Activated naive CD4-positive, alpha-beta T cell treated with anti-CD3 and anti-CD28 coated beads for 36 hours (primary cell): ENCODE measurements at places on chromosomes 3 and 15. TPM values are rescaled to one million over a fixed set of nuclear protein-coding genes. Genes with fewer than 3 reads are reported as not detected.

GRCh38 chr3:116238846-116239565 lies 206.3 kb downstream of the LSAMP start:
- no peaks in the 10 kb centered on the region for H3K36me3 ChIP-seq
- DNase-seq: no peak
- H3K4me3 ChIP-seq: no peak overlapping the region

GRCh38 chr3:525415-525814 lies 328.9 kb downstream of the CHL1 start:
- H3K36me3 ChIP-seq: no peaks in the 10 kb centered on the region
- H3K27me3 ChIP-seq: no peaks in the 10 kb centered on the region
- H3K4me1 ChIP-seq: no peaks in the 10 kb centered on the region
- H3K4me3 ChIP-seq: no peak overlapping the region
- no peak for DNase-seq
- no peak overlapping the region for H3K27ac ChIP-seq

DNA sequence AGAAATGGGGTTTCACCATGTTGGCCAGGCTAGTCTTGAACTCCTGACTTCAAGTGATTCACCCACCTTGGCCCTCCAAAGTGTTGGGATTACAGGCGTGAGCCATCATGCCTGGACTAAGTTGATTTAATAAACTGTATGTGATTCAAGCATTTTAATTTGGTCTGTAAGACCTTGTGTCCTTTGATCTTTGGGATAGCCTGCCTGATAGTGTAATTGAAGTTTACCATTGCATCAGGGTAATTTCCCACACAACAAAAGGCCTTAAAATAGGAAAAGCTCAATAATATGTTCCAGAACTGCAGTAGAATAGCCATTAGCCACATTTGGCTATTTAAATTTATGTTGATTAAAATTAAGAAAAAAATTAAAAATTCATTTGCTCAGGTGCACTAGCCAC lies 25.2 kb upstream of the DENND6A start:
- no peaks in the 10 kb centered on the region for H3K4me1 ChIP-seq
- no peaks in the 10 kb centered on the region for H3K27me3 ChIP-seq
- H3K4me3 ChIP-seq: no peak overlapping the region
- no peak overlapping the region for H3K27ac ChIP-seq
- no peaks in the 10 kb centered on the region for H3K36me3 ChIP-seq

GRCh38 chr15:63244399-63244798 lies 33.0 kb upstream of the APH1B start:
- peaks cover 42% of the 10 kb centered on the region for H3K36me3 ChIP-seq
- H3K4me1 ChIP-seq: peaks cover 59% of the 10 kb centered on the region
- peak overlapping the region; percentile 71 for H3K27ac ChIP-seq
- no peak for DNase-seq

GRCh38 chr15:66912001-66912400 lies 153.4 kb upstream of the SMAD3 start:
- peaks cover 2% of the 10 kb centered on the region for H3K27me3 ChIP-seq
- H3K27ac ChIP-seq: no peak overlapping the region
- H3K4me3 ChIP-seq: no peak overlapping the region
- H3K36me3 ChIP-seq: peaks cover 2% of the 10 kb centered on the region
- peak; percentile 48 for DNase-seq
- peaks cover 16% of the 10 kb centered on the region for H3K4me1 ChIP-seq

DNA sequence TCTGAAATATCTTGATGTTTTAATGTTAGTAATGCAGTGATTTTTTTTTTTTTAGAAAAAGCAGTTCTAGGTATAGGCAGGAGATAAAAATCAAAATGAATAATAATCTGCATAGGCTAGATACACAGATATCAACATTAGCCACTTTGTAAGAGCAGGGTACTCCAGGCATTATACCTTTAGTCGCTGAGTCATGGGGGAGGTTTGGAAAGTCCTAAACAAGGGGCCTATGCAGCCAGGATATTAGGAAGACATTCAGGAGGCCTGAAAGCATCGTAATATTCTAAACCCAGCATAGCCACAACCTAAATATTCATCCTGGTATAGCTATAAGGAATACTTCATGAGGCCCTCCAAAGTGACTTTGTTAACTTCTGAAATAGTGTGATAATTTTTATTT lies 258.1 kb upstream of the NECTIN3 start:
- H3K4me3 ChIP-seq: no peak overlapping the region
- no peaks in the 10 kb centered on the region for H3K36me3 ChIP-seq
- H3K4me1 ChIP-seq: peaks cover 3% of the 10 kb centered on the region
- H3K27me3 ChIP-seq: peaks cover 18% of the 10 kb centered on the region
- no peak overlapping the region for H3K27ac ChIP-seq

- no peaks in the 10 kb centered on the region for H3K36me3 ChIP-seq
- no peak for DNase-seq
- no peaks in the 10 kb centered on the region for H3K27me3 ChIP-seq
- no peak overlapping the region for H3K27ac ChIP-seq
Observed at GRCh38 chr3:76479161-76479650, 560.7 kb upstream of the ROBO2 start.

DNA sequence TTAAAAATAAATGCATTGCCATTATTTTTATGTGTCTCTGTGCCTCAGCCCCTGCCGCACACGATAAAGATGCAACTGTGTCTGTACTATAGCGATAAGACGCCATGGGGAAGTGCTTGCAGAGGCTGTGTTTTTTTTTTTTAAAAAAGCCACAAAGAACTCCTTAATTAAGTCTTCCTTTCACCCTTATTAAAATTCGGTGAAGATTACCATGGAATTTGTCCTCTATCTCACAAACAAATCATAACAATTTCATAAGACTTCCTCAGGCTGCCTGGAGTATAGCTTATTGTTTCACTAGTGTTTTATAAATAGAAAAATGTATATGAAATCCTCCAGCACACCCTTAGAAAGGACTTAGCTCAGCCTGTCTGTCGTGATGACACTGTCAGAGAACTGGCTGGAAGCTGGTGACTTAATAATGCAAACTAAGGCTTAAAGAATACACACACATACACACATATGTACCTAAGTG lies 374.8 kb upstream of the SLCO3A1 start:
- no peaks in the 10 kb centered on the region for H3K27me3 ChIP-seq
- no peaks in the 10 kb centered on the region for H3K36me3 ChIP-seq
- no peak overlapping the region for H3K4me3 ChIP-seq
- H3K27ac ChIP-seq: no peak overlapping the region
- DNase-seq: no peak

GPR176 gene
- total RNA-seq: 0.24 TPM

ZNF620 gene
- 2.3 TPM for total RNA-seq

LTK gene
- total RNA-seq: not detected

TP53BP1 gene
- total RNA-seq: 22.3 TPM
